Epithelial cell of alveolus of lung (primary cell): ENCODE measurements at places on chromosomes 16 and 17. TPM values are rescaled to one million over a fixed set of nuclear protein-coding genes. Genes with fewer than 3 reads are reported as not detected.

ADAD2 gene
- total RNA-seq = not detected in 2 replicates

PMFBP1 gene
- 0.08 TPM in 1 of 2 replicates, not detected in the other for total RNA-seq

MRPL27 gene
- total RNA-seq = 63.2 and 76.4 TPM in 2 replicates

PRM3 gene
- not detected in 2 replicates for total RNA-seq

C1QTNF8 gene
- not detected in 2 replicates for total RNA-seq

CORO1A gene
- total RNA-seq = 9.1 and 13.5 TPM in 2 replicates

KRTAP4-5 gene
- total RNA-seq = not detected in 2 replicates

TNFRSF17 gene
- not detected in 2 replicates for total RNA-seq

HOXB1 gene
- total RNA-seq = not detected in 2 replicates

ZPBP2 gene
- total RNA-seq = not detected in 2 replicates

SULT1A1 gene
- 0.96 and 3.6 TPM in 2 replicates for total RNA-seq

KRT39 gene
- 0.52 TPM in 1 of 2 replicates, not detected in the other for total RNA-seq
